ENCODE measurements at places on chromosomes 7 and 10. TPM values are rescaled to one million over a fixed set of nuclear protein-coding genes. Genes with fewer than 3 reads are reported as not detected.

MMD2 gene
- 4.4 TPM for total RNA-seq

ANKRD30A gene
- not detected for total RNA-seq

DNAJC2 gene
- 11.6 TPM for total RNA-seq

LRIT1 gene
- not detected for total RNA-seq

FGL2 gene
- 3.2 TPM for total RNA-seq

FAM237B gene
- not detected for total RNA-seq

PPP1R9A gene
- 74.5 TPM for total RNA-seq

NKX1-2 gene
- total RNA-seq = 0.25 TPM

OPN1SW gene
- total RNA-seq = not detected

SMKR1 gene
- 2.2 TPM for total RNA-seq

STN1 gene
- total RNA-seq = 4.9 TPM

GHRHR gene
- 2.2 TPM for total RNA-seq

IDI2 gene
- total RNA-seq = not detected

ACTR3C gene
- 4.2 TPM for total RNA-seq

CHAT gene
- not detected for total RNA-seq

CLCN1 gene
- total RNA-seq = not detected

SNX8 gene
- total RNA-seq = 4.9 TPM

MBL2 gene
- total RNA-seq = not detected

FAM180A gene
- total RNA-seq = not detected

TMEM26 gene
- 0.25 TPM for total RNA-seq

AGR3 gene
- total RNA-seq = not detected

HMX2 gene
- total RNA-seq = not detected

SUPV3L1 gene
- 29.0 TPM for total RNA-seq

SEMA3D gene
- total RNA-seq = 2.0 TPM

RAPGEF5 gene
- 64.7 TPM for total RNA-seq

FBXO24 gene
- not detected for total RNA-seq

FGFR2 gene
- total RNA-seq = 46.7 TPM

TYW1B gene
- total RNA-seq = 2.7 TPM

LFNG gene
- 6.6 TPM for total RNA-seq

LIPM gene
- total RNA-seq = not detected

LDB3 gene
- 0.25 TPM for total RNA-seq

ABCB4 gene
- 0.74 TPM for total RNA-seq

UNCX gene
- not detected for total RNA-seq

NKX6-2 gene
- not detected for total RNA-seq

HMX3 gene
- not detected for total RNA-seq

OR6B1 gene
- not detected for total RNA-seq

FRMPD2 gene
- 4.2 TPM for total RNA-seq

NAT16 gene
- total RNA-seq = 2.2 TPM

OR6V1 gene
- not detected for total RNA-seq

NDUFB8 gene
- total RNA-seq = 90.7 TPM

MLLT10 gene
- total RNA-seq = 65.4 TPM

CLEC2L gene
- total RNA-seq = 1.2 TPM

EVX1 gene
- not detected for total RNA-seq

GRM3 gene
- 86.5 TPM for total RNA-seq

OPALIN gene
- not detected for total RNA-seq

EPO gene
- not detected for total RNA-seq

OR13A1 gene
- not detected for total RNA-seq

ADIRF gene
- total RNA-seq = 0.98 TPM
